ENCODE measurements at places on chromosomes 7 and 10.

GRCh38 chr7:154905615-154906014, 97.3 kb downstream of the PAXIP1 start:
- no peak for DNase-seq

DNA sequence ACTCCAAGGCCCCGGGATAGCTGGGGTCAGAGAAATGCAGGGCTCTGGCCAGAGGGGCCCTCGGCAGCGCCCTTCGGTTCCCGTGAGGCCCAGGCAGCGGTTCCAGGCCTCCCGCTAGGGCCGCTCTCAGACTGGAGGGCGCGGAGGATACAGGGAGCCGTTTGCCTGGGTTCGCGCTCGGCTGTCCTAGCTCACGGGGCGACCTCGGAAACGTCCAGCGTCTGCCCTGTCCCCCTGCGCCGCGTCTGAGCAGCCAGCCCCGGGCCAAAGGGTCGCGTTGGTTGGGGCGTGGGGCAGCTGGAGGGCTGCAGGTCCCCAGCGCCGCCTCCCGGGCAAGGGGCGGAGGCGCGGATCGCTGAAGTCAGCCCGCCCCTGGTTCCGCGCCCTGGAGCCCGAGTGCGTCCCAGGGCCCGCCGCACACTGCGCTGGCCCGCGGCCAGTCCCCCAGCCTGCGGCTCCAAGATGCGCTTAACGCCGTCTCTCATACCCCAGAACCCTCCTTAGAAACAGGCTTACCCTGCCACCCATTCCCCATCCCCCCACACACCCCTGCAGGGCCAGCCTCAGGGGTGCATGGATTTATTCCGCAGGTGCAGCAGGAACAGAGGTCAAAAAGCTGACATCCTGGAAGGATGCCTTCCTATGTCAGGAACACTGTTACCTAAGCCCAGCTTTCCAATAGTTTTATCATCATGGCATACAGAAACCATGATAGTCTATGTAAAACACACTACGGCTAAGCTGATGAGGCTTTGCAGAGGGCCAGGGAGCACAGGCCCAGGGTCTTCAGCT, 22.1 kb upstream of the OPN4 start:
- no peak for DNase-seq

DNA sequence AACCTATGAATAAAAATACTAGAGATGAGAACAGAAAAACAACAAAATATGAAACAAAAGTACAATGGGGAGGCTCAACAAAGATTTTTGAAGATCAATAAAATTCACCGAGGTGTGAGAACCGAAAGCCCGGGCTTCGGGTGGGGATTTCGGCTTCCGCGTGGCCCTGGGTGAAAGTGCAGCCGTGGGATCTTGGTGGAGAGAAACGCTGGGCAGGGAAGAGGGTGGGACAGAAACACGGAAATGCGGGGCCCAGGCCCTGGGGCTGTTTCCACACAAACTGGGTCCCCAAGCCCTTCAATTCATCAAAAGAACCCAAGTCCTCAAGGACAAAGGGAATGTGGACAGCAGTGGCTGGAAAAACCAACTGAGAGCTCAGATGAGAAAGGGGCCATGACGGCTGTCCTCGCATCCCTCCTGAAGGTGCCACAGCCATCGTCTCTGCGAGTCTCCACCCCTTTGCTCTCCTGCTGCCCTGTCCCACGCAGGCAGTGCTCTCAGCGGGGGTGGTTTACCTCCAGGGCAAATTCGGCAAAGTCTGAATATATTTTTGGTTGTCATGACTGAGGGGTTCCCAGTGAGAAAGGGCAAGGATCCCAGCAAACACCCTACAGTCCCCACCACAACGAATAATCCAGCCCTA, 19.7 kb downstream of the FOXL3 start:
- no peak for DNase-seq

- no peak for DNase-seq
Observed at GRCh38 chr10:31031205-31031557, 484 bp downstream of the ZNF438 start.

DNA sequence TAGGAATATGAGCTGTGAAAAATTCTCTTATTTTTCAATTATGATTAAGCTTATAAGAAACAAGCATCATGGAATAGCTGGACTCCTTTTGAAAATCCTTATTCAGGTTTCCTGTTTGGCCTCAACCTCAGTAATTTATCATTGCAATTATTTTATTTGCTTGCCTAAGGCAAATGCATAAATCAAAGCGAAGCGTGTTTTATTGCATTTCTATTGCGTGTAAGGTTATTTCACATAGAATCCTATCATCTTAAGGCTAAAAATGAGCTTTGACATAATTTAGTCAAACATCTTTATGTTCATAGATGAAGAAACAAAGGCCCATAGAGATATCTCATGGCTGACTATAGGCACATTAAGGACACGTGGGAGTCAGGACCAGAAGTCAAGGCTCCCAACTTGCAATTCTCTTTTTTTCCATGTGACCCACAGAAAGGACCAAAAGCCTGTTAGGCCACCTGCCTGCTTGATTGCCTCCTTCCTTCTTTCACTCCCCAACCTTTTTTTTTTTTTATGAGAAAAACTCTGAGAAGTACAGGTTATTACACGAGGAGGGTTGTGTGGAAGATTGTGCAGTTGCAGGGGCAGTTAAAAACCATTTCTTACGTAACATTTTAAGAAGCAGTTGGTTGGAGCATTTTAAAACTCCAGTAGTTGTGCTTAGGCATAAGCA, 261.0 kb downstream of the HDAC9 start:
- no peak for DNase-seq

GRCh38 chr7:22066522-22066921, 120.8 kb upstream of the CDCA7L start:
- no peak for DNase-seq

DNA sequence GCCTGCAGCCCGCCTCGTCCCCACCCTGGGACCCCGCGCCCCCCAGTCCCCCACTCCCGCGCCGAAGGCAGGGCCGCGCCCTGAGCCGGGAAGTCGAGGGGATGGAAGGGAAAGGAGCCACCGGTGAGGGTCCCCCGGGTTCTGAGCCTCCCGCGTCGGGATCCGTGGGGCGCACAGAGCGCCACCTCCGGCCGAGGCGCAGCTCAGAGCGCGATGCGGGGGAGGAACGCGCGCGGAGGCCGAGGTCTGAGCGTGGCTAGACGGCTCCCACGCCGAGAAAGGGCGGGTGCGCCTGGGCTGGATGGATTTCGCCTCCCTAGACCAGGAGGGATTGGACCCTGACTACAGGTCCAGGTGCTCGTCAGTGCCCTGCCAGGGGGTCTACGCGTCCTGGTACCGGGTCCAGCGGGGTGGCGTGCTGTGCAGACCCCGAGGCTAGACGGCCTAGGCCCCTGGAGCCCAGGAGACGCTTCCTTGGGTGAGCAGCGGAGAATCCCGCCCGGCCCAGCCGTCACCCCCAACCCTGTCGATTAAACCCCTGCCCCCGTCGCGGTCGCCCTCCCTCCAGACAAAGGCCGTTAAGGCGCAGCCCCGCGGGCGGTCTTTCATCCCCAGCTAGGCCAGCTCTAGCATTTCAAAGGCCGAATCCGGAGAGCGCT, 986 bp upstream of the PDGFA start:
- peak; percentile 25 for DNase-seq

GRCh38 chr7:103989785-103990767, 618 bp upstream of the RELN start:
- no peak for DNase-seq

- DNase-seq, result no peak
Observed at GRCh38 chr10:97843281-97843671, 6.4 kb upstream of the GOLGA7B start.

- no peak for DNase-seq
Observed at GRCh38 chr7:130944997-130945396, 211.0 kb upstream of the KLF14 start.

GRCh38 chr10:72625276-72625607, 637 bp downstream of the MICU1 start:
- DNase-seq, result no peak

- DNase-seq, result no peak
Observed at GRCh38 chr10:15027741-15028140, 16.0 kb upstream of the OLAH start.

DNA sequence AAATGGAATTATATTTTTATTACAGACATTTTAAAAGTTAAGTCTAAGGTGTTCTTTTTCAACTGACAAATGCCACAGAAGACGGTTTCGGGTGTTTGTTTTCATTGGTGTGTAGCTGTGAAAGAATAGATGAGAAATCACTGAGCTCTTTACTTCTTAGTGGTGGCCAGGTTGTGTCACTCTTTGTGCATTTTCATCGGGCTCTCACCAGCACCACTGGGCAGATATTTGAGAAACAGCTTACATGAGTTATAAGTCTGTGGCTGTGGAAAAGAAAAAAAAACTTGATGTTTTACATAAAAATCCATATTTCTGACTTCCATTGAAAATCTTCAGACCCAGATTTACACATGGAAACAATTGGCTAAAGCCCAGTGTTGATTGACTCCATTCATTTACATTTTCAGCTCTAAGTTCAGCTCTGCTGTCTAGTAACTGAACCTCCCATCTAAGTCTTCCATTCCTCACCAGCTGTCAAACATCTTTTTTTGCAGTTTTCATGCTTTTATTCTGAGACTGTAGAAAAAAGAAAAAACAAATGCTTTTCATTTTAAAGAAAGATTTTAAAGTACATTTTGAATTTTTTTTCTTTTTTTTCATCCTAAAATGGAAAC, 22.3 kb downstream of the CABCOCO1 start:
- DNase-seq, result no peak

DNA sequence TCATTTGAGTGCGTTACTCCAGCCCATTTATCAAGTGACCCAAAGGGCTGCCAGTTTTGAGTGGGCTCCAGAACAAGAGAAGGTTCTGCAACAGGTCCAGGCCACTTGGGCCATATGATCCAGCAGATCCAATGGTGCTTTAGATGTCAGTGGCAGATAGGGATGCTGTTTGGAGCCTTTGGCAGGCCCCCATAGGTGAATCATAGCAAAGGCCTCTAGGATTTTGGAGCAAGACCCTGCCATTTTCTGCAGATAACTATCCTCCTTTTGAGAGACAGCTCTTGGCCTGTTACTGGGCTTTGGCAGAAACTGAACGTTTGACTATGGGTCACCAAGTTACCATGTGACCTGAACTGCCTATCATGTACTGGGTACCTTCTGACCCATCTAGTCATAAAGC, 358.8 kb upstream of the SEMA3C start:
- DNase-seq, result no peak

DNA sequence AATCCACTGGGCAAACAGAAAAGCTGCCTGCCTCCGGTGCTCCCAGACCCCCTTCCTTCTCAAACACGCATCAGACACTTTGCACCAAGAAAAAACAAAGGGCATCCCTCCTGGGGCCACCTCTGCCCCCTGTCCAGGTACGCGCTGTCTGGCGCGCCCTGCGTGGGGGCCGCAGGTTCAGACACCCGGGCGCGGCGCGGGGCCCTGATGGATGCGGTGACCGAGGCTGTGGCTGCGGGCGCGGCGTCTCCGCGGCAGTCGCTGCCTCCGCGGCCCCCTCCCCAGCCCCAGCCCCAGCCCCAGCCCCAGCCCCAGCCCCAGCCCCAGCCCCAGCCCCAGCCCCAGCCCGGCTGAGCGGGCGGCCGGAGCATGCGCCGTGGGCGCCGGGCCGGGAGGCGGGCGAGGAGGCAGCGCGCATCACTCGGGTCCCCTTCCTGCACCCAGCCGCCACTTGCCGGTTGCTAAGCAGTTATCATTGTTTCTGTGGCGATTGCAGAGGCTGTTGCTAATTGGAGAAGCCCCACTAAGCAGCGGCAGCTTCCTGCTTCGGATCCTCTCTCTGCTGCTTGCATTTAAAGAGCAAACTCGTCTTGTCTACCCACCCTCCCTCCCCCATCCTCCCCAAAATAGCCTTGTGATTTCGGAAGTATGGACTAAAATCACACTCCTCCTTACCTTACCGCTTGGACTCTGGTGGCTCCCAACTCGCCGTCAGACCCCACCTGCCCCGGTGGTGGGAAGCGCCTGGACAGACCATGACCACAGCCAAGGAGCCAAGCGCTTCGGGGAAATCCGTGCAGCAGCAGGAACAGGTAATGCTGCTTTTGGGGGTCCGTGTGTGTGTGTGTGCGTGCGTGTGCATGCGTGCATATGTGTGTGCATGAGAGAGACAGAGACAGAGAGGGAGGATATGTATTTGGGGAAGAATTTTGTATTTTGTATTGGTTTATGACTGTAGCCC, 252.8 kb downstream of the DPP6 start:
- no peak for DNase-seq
